ENCODE measurements at places on chromosomes 16 and 17.

DNA sequence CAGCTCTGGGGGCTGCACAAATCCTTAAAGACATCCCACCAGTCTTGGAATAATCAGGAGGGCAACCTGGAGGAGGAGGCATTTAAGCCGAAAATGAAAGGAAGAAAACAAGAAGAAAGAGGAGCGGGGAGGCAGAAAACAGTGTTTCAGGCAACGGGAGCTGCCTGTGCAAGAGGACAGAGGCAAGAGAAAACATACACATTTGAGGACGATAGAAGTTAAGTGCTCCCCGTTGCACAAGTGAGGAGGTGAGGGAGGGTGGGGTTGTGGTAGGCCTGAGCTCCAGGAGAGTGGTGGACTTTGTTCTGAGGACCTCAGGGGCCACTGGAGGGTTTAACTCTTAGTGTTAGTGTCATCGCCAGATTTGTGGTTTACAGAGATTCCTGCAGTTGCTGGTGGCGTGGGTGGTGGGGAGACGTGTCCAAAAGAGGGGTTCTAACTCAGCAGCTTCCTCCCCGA, 27.6 kb upstream of the CIBAR2 start:
- no peak for DNase-seq

- no peak for DNase-seq
Measured at GRCh38 chr17:19996502-19996901, 12.7 kb upstream of the SPECC1 start.

- no peak for DNase-seq
Measured at GRCh38 chr17:36900160-36900512, 37.1 kb upstream of the LHX1 start.

DNA sequence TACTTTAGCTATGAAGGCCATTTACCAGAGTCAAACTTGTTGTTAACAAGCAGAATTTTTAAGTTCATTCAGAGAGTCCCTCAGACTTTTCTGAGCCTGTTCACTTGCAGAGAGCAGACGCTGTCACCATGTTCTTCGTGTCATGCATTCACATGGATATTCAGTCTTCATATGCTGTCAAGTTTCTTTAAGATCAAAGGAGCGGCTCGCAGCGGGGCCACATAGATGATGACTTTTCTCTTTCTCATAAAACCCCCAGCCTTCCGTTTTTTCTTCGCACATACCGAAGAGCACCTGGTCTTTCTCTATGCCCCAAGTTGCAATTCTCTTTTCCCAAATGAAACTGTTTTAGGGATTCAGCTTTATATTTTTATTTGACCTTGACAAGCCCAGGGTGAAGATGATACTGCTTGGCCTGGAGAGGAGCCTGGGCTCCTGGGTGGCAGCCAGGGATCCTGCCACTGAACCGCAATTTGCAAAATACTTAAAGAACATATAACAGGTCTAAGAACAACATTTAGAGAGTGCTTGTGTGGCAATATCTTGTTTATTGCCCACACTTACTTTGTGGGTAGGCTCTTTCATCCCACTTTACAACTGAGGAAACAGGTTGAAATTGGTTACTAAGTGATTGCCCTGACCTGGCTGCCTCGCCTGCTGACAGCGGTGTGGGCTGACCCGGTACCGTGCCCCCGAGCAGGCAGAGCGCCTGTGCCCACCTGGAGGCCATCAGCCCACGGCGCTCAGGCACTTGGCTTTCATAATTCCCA, 22.9 kb downstream of the SEC14L1 start:
- DNase-seq, result no peak

DNA sequence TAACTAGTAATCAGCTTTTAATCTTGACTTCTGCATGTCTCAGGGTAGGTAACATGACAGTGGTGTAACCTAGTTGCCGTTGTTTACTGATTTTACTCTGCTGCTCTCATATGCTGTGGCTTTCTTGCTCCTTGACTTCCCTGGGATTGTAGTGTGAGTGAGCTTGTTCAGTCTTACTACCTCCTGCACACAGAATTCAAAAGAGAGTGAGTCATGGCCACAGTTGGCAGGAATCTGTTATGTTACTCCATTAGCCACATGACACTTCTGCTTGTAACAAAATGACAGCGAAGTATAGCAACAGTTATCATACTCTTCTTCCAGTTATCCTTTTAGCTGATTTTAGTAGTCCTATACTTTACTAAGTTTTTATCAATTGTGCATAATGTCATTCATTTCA, 18.8 kb downstream of the TNRC6A start:
- DNase-seq, result peak; percentile 53

DNA sequence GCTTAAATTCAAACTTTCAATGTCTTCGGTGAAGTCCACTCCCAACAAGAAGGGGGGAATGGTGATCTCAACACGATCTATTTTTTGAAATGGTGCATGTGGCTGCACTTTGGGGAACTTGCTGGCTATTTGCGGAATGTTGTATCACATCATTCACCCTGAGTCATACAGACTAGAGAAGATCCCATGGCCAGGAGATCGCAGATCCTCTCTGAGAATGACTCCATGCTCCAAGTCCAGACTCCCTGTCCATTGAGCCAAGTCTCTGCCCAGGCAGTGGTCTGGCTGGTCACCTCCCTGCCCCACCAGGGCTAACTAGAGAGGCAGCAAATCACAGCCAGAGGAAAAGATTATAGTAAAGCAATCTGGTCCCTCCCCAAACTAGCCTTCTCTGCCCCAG, 120.6 kb downstream of the XYLT1 start:
- no peak for DNase-seq

DNA sequence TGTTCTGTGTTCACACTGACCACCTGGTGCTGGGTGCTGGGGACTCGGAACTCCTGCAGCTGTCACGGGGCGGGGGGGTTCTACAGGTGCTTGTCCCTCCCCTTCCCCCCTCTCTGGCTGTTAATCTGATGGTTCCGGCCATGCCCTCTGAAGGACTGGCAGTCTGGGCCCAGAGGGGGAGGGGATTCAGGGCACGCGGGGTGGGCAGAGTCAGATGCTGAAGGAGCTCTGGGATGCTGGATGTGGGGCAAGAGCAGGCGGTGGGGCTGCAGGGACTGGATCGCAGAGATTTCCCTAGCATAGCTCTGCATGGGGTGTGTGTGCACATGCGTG, 5.4 kb upstream of the TBX21 start:
- DNase-seq, result no peak

DNA sequence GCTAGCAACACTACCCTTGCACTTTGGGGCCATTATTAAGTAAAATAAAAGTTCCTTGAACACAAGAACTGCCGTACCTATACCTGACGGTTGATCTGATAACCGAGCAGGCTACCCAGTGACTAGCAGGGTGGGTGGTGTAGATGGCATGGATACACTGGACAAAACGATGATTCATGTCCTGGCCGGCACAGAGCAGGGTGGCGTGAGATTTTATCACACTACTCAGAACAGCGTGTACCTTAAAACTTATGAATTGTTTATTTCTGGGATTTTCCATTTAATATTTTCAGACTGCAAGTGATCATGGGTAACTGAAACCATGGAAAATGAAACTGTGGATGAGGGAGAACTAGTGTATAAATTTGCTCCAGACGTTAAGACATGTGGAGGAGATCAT, 41.0 kb upstream of the MSI2 start:
- no peak for DNase-seq

DNA sequence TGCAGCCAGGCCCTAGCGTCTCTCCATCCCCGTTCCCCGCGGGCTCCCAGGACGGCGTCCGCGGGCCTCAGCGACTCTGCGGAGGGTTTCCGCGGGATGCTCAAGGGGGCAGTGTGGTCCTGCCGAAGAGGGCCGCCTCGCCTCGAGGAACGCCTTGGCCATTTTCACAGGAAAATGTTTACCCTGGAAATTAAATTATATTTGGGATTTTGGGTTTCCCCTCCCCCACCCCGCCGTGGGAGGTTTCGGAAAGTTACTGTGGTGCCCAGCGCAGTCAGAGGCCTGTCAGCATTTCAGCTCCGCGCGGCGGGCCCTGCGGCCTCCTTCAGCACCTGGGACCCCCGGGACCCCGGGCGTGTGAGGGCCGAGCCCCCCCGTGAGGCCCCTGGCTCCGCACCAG, 94.5 kb downstream of the PCTP start:
- peak; percentile 12 for DNase-seq

GRCh38 chr16:47475786-47476185, 14.7 kb downstream of the PHKB start:
- DNase-seq, result no peak

DNA sequence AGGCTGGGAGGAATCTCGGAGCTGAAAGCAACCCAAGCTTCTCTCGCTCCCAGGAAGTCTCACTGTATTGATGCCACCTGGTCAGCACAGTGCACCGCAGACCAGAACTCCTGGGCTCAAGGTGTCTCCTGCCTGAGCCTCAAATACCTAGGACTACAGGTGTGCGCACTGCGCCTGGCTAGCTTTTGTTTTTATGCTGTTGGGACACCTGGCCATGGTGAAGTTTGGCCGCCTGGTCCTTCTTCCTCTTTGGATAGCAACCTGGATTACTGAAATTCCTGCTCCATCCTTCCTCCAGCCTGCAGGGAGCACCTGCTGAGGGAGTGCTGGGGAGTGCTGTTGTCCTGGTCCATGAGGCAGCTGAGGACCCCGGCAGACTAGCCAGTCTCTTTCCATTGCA, 56.6 kb downstream of the COTL1 start:
- DNase-seq, result no peak

GRCh38 chr16:55821210-55821609, 11.7 kb downstream of the CES1 start:
- no peak for DNase-seq

- peak; percentile 33 for DNase-seq
Measured at GRCh38 chr16:73878611-73879010, 418.0 kb upstream of the PSMD7 start.

DNA sequence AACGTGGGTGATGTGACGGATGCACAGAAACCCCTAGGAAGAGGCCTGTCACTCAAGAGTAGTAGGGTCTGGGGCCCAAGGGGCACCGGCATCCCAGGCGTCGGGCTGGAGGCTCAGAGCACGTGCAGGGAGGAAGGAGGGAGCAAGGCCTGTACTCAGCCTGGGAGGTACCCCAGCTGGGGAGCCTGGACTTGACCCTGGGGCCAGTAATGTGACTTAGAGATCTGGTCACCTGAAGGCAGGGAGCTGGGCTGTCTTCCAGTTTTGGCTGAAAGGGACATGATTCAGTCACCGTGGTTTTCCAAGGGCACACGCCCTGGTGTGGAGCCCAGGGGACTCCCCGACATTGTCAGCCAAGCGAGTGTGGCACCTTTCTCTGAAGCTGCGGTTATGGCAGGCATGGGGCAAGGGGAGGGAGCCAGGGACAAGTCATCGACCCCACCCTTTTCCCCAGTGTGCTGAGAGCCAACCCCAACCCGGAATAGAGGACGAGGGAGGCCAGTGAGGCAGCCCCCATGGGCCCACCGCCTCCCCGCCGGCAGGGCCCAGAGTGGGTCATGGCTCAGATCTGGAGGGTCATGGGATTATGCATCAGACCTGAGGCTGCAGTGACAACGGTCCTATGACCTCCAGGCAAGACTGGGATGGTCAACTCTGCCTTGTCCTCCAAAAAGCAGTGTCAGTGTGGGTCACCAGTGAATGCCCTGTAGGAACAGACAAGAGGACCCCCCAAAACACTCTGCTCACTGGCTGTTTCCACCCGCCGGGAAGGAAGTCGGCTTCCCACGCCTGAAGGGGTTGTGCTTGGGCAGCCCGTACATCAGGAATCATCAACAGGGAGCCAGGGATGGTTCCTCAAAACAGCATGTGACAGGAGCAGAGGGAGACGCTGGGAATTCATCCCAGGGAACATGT, 41.9 kb downstream of the MEAK7 start:
- DNase-seq, result no peak

GRCh38 chr17:61323909-61324868, 75.5 kb upstream of the TBX2 start:
- no peak for DNase-seq

- DNase-seq, result no peak
Measured at GRCh38 chr16:20903899-20904506, 3.4 kb downstream of the LYRM1 start.

GRCh38 chr17:47201166-47201565, 8.0 kb upstream of the MYL4 start:
- DNase-seq, result no peak

DNA sequence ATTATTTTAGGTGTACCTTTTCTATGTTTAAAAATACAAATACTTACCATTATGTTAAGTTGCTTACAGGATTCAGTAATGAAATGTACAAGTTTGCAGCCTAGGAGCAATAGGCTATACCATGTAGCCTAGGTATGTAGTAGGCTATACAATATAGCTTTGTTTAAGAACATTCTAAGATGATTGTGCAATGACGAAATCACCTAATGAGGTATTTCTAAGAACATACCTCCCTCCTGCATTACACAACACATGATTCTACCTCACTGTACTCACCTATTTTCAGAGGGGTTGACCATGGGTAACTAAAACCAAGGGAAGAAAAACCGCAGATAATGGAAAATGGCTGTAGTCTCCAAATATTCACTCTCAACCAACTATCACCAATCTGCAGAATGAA, 35.3 kb upstream of the TBC1D3K start:
- DNase-seq, result no peak

DNA sequence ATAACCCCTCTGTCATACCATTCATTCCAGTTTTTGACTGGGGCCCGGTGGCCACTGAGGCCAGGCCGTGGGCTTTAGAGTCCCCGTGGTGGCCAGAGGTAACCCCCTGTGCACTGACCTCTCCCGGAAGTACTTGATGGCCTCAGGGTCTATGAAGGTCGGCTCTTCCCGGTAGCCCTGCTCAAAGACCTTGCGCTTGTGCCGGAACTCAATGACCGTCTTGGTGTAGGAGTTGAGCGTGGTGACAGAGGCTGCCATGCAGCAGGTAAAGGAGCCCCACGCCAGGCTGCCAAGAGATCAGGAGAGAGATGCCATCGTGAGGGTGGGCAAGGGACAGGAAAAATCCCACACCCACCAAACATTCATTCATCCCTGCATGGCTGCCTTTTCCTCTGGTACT, 234.8 kb downstream of the GSG1L start:
- no peak for DNase-seq

- no peak for DNase-seq
Measured at GRCh38 chr17:6970992-6971391, 24.9 kb upstream of the ALOX12 start.

DNA sequence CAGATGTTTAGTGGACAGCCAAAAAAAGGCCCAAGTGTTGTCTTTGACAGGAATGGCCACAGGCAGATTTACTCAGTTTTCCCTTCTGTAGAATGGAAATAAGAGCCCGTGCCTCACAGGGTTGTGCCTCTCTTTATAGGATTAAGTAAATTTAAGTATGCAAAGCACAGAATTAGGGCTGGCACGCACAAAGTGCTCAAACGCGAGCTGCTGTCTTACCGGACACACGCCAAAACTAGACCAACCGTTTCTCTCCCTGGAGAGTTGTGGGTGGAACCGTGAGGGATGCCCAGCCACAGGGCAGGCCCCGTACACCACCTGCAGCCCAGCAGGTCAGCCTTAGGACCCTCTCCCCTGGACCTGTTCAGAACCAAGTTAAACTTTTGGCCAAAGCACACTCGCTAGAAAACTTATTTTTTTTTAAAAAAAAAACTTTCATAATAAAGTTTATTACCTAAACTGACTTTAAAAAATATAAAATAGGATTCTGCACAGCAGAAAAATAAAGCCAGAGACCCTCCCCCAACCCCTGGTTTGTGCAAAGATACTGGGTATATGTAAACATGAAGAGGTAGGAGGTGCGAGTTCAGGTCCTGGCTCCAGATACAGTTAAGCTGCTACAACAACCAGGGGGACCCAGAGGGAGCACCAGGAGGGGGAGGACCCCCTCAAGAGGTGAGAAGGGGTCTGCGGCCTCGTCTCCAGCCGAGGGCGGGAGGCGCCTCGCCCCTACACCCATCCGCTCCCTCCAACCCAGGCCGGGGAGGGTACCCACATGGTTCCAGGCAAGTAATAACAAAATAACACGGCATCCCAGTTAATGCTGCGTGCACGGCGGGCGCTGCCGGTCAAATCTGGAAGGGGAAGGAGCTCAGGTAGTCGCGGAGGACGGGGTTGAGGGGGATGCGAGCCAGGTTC, 1.8 kb downstream of the SOCS1 start:
- DNase-seq, result no peak
